ENCODE measurements at places on chromosomes 13 and 19.

GRCh38 chr13:51912511-51913225 is 50.9 kb downstream of the CCDC70 start:
- DNase-seq = no peak

DNA sequence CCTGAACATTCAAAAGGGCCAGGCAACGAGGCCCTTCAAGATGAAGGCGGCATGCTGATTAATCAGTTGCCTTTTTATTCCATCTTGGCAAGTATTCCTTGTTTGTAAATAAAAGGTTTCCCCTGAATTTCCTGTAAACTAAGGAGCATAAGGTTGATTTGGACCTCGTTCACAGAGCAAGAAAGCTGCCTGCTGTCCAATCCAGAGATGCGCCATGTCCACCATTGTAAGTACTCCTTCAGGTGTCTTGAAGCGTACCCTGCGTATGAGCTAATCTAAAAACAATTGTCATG is 884.7 kb downstream of the PCDH9 start:
- DNase-seq = no peak

DNA sequence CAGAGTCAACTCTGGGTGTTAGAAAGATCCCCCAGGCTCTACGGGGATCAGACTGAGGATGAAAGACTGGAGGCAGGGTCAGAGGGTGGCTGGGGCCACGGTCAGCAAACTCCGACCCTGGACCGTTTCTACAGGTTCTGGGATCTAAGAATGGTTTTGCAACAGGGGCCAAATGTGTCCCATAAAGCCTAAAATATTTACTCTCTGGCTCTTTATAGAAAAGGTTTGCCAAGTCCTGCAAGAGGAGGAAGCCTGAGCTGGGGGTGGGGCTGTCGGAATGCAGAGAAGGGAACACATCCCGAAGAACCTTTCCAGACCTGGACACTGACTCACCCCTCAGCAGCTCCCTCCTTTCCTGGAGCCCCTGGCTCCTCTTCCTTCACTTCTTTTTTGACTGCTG is 20.7 kb downstream of the LIG1 start:
- DNase-seq = no peak

DNA sequence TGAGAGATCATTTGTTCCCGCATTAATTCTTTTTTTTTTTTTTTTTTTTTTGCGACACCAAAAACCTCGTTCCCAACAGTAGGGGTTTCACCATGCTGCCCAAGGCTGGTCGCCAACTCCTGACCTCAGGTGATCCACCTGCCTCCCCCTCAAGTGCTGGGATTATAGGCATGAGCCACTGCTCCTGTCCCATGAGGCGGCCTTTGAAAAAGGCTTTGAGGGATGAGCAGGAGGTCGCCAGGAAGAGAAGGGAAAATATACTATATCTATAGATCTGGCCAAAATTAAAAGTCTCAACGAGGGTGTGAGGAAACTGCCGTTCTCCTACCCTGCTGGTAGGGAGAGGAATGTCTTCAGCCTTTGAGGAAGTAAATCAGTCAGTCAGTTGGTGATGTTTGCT is 26.2 kb downstream of the ZNF473 start:
- no peak for DNase-seq

DNA sequence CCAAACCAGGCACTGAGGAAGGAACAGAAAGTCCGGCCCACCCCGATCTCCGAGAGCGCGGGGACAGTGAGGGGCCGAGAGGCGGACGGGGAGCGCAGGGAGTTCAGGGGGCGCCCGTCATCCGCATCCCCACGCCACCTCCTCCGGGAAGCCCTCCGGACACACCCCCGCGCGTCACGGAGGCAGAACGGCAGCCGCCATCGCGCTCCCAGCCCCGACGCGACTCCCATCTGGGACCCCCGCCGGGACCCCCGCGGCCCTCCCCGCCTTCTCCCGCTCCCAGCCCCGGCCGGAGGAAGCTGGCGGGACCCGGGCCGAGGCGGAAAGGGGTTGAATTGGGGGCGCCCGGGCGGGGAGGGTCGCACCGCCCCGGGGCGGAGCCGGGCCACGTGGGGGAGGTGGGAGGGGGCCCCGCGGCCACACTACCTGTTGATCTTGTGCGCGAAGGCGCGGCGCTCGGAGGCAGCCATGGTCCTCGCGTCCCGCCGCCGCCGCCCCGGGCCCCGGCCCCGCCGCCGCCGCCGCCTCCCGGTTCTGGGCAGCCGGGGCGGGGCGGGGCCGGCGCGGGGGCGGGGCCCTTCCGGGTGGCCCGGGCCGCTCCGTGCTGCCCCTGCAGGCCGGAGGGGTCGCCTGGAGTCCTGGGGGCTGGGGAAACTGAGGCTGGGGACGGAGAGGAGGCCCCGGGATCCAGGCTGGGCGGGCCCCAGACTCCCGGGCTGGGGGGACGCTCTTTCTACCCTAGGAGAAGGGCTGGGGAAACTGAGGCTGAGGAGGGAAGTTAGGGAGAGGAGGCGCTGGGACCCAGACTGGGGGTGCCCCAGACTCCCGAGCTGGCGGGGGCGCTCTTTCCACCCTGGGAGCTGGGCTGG is at the start of gene DOCK6:
Gene DOCK6 (minus strand): TSS at position 554 of the 869 bp plus-strand sequence. CDS start 84 bp downstream, at position 470.
- no peak for DNase-seq

- no peak for DNase-seq
These were observed 4.2 kb downstream of the PTGIR start for GRCh38 chr19:46620716-46621115.

- no peak for DNase-seq
These were observed 7.5 kb upstream of the ZBTB32 start for GRCh38 chr19:35696835-35697234.

DNA sequence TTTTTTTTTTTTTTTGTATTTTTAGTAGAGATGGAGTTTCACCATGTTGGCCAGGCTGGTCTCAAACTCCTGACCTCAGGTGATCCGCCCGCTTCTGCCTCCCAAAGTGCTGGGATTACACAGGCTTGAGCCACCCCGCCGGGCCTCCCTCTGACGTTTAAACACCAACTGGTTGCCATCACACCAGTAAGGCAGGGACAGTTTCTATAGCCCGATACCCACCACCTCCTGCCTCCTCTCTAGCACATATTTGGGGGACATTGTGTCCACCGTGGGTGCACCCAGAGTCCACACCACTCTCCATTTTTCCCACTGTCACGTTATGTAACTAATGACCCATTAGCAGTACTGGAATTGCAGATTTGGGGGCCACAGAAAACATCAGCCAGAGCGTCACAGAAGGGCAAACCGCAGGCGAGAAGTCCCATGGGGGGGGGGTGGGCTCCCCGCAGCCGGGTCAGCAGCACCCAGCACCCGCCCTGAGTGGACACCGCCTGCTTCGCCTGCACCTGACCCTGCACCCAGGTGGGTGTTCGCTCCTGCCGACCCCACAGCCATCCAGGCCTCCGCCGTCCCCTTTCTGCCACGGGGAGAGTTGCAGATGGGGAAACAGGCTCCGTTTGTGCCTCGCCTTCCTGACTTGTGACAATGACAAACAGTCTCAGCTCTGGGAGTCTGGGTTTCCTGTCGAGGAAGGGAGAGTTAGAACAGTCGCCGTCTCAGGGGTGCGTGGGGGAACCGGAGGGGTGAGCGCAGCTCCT is 3.6 kb downstream of the ONECUT3 start:
- DNase-seq = no peak

- no peak for DNase-seq
These were observed 71.3 kb upstream of the ZNF599 start for GRCh38 chr19:34844277-34844676.

DNA sequence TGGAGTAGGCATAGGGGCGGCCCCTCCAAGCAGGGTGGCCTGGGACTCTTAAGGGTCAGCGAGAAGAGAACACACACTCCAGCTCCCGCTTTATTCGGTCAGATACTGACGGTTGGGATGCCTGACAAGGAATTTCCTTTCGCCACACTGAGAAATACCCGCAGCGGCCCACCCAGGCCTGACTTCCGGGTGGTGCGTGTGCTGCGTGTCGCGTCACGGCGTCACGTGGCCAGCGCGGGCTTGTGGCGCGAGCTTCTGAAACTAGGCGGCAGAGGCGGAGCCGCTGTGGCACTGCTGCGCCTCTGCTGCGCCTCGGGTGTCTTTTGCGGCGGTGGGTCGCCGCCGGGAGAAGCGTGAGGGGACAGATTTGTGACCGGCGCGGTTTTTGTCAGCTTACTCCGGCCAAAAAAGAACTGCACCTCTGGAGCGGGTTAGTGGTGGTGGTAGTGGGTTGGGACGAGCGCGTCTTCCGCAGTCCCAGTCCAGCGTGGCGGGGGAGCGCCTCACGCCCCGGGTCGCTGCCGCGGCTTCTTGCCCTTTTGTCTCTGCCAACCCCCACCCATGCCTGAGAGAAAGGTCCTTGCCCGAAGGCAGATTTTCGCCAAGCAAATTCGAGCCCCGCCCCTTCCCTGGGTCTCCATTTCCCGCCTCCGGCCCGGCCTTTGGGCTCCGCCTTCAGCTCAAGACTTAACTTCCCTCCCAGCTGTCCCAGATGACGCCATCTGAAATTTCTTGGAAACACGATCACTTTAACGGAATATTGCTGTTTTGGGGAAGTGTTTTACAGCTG is at the start of the genes BRCA2 and ZAR1L:
Gene BRCA2 (plus strand): TSS at position 271 of the 790 bp plus-strand sequence. CDS start 953 bp downstream, outside the sequence.
Gene ZAR1L (minus strand): TSS at position 126 of the 790 bp plus-strand sequence. CDS start 3,438 bp downstream, outside the sequence.
- DNase-seq = peak; percentile 65

- no peak for DNase-seq
These were observed 158.0 kb downstream of the KCTD15 start for GRCh38 chr19:33954686-33955085.

DNA sequence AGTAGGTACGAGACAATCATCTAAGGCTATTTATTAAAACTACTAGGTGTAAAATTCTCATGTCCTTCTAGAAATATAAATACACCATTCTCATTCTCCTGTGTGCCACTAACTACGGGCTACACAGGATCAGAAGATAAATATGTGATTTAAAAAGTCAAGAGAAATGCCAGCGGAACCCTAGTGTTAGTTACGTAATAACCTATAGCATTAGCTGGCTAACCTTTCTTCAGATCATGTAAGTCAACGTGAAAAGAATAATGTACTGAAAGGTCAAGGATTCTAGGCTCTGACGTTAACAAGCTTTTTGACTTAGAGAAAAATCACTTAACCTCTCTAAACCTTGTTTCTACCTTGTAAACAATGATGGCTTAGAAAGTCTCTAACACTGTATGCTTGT is 121.8 kb downstream of the RGCC start:
- no peak for DNase-seq

GRCh38 chr13:85935868-85936467 is 136.7 kb upstream of the SLITRK6 start:
- no peak for DNase-seq

- DNase-seq = no peak
These were observed 59.3 kb upstream of the WDFY2 start for GRCh38 chr13:51524829-51525566.

DNA sequence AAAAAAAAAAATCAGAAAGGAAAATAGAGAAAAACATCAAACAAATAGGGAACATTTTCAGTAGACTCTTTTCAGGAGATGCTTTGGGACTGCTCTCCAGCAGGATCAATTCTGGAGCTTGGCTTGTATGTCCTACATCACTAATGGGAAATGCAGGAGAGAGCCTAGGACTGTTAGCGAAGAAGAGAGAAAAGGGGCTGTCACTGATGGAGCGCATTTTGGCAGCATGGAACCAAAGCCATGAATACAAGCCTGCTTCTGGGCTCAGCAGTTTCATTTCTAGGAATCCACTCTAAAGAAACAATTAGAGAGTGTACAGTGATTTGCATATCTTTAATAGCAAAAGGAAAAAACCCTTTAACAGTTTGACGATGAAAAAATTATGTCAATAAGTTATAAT is 203.9 kb downstream of the NUFIP1 start:
- DNase-seq = no peak

DNA sequence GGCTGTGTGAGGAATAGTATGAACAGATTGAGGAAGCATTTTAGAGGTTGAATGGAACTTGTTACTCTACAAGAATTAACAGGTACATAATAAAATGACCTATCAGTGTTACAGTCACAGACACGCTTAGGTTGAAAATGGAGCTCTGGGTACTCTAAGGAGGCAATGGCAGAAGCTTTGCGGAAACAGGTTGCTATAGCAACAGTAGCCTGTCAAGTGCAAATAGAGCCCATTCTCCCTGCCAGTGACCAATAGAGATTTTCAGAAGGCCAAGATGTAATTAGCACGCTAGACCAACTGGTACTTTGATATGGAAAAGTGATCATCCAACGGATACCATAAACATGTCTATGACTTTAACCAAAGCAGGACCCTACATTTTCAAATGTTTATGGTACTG is 148.5 kb upstream of the FREM2 start:
- no peak for DNase-seq

- DNase-seq = no peak
These were observed 8.9 kb upstream of the NR2F6 start for GRCh38 chr19:17254636-17255035.

Data from NCI-H510A (cell line).